Globus pallidus (tissue), 1 donor: ENCODE measurements at places on chromosomes 3 and 15.

DNA sequence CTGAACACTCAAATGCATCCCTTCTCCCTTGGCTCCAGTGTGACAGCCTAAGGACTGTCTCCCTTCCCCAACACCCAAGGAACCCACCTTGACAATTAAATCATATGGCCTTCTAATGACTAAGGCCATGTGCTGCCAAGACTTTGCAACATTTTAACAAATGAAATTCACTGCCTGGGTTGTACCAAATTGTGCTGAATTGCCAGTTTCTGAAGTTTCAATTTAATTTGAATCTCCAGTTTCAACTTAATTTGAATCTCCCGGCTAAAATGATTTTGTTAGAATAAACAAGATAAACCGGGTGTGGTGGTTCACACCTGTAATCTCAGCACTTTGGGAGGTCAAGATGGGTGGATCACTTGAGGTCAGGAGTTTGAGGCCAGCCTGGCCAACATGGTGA, 72.4 kb upstream of the RAP2B start:
- DNase-seq: no peak

DNA sequence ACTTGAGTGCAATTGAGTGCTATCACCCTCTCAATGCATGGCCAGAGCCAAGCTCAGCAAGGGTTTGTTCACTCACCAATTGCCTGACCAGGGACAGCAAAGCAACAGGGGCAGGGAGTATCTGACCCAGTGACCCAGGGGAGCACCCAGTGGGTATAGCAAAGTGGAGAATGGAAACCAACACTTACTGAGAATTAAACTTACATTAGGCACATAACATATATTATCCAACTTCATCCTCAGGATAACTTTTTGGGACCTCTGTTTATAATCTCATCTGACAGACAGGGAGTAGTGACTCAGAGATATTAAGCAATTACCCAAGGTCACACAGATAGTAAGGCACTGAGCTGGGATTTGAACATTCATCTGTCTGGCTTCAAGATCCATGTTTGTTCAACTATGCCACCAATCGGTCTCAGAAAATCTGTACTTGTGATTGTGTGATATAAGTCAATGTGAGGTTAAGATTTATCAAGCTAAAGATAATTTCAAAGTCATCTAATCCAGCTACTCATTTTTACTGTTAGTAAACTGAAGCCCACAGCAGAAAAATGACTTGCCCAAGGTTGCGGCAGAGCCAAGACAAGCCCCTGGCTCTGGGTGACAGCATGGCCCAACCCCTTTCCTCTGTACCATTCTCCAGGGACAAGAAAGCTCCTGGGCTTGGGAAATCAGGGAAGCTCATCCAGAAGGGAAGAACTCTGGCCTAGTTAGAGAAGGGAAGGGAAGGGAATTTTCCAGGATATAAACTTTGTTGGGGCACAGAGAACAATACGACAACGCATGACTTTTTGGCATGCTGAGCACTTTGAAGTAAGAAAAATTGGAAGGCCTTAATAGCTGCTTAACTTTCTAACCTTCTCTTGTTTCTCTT, 138.0 kb upstream of the SMAD3 start:
- no peak for DNase-seq

GRCh38 chr3:39473452-39474125, 6.1 kb downstream of the MOBP start:
- no peak for DNase-seq

DNA sequence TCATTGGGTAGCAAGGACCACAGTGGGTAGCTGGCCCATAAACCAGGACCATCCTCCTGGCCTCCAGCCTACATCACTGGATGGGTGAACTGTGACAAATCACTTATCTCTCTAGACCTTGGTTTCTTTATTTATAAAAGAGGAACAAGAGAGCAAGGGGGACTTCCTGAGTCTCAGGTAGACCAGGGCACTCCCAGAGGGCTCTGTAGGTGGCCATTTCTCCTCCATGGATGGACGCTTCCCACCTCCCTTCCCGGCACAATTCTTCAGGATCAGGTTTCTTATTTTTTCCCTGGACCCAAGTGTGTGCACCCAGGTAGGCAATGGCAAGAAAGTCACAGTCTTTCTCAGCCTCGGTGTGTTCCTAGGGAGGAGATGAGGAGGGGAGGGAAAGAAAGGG, 41.4 kb upstream of the SPATA12 start:
- DNase-seq: no peak

DNA sequence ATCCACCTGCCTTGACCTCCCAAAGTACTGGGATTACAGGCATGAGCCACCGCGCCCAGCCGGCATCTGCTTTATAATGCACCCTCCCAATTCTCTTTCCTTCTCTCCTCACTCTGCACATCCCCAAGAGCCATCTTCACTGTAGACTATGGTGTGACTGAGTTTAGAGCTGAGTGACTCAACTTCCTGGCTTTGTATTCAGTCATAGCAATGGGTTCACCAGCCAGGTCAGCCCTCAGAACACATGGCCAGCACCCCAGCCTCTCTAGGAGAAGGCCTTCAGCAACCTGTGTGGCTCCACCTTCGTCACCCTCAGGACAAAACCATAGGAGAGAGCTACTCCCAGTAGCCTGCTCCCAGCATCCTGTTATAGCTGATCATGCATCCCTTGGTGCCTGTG, 33.0 kb downstream of the ARID3B start:
- DNase-seq: no peak

DNA sequence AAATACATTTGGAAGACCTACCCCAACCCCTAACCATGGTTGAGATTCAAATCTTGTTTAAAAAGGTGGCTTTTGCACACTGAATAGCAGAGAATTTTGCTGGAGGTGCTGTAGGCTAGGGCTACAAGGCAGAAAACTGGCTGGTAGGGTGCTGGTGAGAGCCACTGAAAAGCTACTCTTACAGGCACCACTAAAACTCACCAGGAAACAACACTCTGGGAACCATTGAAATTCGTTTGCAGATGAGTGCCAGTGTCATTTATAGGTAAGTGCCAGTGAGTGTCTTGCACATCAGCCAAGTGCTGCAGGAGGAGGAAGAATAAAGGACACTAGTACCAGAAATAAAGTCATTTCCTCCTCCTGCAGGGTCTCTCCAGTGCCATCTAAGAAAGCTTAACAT, 610.2 kb downstream of the ZNF385D start:
- no peak for DNase-seq

- DNase-seq: no peak
These were observed 104.9 kb upstream of the LRRFIP2 start for GRCh38 chr3:37279236-37279635.

- no peak for DNase-seq
These were observed 55.6 kb upstream of the SEMA6D start for GRCh38 chr15:47661661-47662180.

DNA sequence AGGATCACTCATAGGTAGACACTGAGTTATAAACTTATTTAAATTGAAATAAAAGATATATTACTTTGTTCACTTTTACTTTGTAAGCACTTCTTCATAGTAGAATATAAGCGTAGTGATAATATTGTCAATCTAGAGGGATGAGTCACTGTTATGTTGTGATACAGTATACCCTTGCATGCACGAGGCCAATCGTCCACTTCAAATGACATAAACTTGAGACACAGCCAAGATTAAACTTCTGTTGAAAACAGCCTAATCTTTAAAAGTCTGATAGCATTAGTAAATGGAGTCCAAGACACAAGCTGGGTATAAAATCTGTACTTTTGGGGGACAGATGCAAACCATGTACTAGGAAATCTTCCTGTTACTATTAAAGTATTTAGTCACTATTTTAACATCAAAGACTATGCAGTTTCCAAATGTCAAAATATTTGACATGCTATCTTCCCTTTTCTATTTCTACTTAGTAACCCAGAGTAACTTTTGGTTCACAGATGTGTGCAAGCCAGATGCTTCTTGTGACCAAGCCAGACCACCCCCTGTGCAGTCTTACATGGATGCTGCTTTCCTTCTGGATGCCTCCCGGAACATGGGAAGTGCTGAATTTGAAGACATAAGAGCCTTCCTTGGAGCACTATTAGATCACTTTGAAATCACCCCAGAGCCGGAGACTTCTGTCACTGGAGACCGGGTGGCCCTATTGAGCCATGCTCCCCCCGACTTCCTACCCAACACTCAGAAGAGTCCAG, 85.3 kb downstream of the PIK3R4 start:
- no peak for DNase-seq

GRCh38 chr3:156323466-156323865, 203.1 kb downstream of the KCNAB1 start:
- no peak for DNase-seq
